ENCODE measurements at places on chromosomes 12 and 14.

- no peak for DNase-seq
Observed at GRCh38 chr12:130645751-130646150, 70.3 kb downstream of the RIMBP2 start.

DNA sequence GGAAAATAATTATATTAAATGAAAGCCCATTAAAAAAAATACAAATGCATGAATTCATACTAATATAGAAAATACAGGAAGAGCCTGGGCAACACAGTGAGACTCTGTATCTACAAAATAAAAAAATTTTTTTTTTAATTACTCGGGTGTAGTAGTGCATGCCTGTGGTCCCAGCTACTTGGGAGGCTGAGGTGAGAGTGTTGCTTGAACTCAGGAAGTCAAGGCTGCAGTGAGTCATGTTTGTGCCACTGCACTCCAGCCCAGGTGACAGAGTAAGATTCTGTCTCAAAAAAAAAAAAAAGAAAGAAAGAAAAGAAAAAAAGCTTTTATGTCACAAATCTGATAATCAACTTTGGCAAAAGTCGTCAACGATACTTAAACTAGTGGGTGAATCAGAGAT is 80.6 kb upstream of the PLEKHA5 start:
- DNase-seq, result no peak

DNA sequence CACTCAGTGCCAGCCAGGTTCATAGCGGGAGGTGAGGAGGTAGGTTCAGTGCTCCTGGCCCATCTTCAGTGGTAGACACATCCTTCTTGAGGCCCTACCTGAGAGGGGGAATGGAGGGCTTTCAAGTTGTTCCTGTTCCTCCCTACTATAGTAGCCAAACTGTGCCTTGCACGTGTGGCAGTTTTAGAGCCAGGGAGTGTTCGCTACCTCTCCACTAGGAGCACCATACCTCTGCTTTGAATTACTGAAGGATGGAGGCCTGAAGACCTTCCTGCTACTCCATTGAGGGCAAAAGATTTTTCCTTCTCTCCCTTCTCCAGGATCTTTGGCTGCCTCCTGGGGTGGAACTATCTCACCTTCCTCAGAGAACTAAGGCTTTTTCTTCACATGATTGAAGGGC is 5.9 kb upstream of the ALG10 start:
- DNase-seq, result no peak

GRCh38 chr14:23068789-23069412 is 11.6 kb upstream of the CDH24 start:
- DNase-seq, result peak; percentile 84

GRCh38 chr14:64726585-64726890 is 22.3 kb downstream of the PLEKHG3 start:
- no peak for DNase-seq

DNA sequence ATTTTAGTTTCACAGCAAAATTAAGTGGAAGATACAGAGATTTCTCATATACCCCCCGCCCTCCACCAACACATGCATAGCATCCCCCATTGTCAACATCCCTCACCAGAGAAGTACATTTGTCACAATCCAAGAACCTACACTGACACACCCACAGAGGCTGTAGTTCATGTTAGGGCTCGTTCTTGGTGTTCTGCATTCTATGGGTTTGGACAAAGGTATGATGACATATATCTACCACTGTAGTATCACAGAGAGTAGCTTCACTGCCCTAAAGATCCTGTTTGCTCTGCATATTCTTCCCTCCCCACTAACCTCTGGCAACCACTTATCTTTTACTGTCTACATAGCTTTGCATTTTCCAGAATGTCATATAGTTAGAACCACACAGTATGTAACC is 444.6 kb upstream of the DCN start:
- no peak for DNase-seq

DNA sequence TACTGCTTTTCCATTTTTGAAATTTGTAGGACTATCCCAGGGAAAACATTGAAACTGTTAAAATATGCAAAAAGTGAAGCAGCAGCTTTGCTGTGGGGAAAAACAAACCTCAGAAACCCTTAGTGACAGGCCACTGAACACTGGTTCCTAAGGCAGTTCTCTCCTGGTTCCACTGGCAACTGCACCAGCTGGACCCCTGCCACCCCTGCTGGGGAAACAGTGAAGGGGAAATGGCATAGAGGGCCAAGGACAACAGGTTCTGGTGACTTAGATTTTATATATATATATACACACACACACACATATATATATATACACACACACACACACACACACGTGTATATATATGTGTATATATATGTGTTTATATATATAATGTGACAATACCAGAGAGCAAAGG is 16.2 kb upstream of the KRT7 start:
- no peak for DNase-seq

DNA sequence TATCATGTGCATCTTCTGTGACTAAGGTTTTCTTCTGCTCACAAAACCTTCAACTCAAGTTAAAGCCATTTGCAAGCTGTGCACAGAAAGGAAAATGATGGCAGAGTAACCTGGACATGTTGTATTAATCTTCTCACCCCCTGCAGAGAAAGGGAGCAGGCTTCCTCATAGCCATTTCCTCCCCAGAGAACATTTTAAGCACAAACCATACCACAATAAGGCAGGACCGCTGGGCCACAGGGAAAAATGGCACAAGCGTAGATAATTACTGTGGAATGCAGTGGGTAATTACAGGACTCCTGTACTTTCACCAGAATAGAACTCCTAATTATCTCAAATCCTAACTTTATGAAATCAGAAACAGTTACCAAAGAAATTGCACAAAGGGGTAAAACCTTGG is 215.7 kb downstream of the KIF21A start:
- DNase-seq, result no peak

DNA sequence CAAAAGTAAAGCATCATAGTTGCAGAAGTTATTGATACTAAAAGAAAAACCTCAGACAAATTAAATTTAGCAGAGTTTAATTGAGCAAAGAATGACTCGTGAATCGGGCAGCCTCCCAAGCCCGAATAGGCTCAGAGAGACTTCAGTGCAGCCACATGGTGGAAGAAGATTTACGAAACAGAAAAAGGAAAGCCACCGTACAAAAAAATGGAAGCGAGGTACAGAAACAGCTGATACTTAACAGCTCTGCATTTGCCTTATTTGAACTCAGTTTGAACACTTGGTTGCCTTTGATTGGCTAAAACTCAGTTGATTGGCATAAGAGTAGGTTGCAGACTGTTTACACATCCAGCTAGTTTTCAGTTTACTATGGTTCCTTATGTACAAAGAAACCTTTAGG is 12.9 kb downstream of the TTC9 start:
- DNase-seq, result no peak

DNA sequence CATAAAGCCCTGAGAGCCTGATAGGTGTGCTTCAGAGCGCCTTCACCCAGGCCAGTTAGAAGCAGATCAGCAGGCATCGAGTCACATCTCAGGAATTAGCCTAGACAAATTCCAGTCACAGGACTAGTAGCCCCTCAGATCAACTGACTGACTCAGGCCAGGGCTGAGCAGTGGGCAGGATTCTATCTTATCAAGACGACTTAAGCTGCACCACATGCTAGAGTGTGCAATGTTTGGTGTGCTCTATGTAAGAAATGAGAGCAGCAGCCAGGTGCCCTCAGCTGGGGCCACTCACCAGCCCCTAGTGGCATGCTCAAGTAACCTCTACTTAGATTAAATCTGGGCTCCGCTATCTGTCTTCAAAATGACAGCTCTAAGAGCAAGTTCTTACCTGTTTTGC is 19.7 kb upstream of the NGB start:
- DNase-seq, result no peak

GRCh38 chr12:98351089-98351488 is 164.3 kb upstream of the TMPO start:
- no peak for DNase-seq
